Myocyte (in vitro differentiated cells): ENCODE measurements at places on chromosomes 4 and X. TPM values are rescaled to one million over a fixed set of nuclear protein-coding genes. Genes with fewer than 3 reads are reported as not detected.

- peak; percentile 72 for DNase-seq
Observed at GRCh38 chr4:153257151-153257620, 52.9 kb downstream of the TRIM2 start.

GRCh38 chr4:141078871-141079270 lies 54.4 kb downstream of the RNF150 start:
- no peak for DNase-seq

DNA sequence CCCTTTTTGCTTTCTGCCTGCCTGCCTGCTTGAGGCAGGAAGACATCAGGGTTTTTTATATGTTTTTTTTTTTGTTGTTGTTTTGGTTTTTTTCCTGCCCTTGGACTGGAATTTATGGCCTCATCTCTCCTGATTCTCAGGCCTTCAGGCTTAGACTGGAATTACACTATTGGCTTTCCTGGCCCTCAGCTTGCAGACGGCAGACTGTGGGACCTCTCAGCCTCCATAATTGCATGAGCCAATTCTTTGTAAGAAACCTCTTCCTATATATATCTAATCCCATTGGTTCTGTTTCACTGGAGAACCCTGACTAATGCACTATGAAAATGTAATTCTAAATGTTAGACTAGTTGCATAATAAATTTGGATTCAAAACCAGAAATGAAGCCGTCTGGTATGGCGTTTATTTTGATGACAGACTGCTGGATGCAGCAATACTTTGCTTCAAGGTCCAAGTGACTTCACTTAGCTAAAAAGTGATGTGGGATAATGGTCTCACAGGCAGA lies 59.0 kb downstream of the SEL1L3 start:
- DNase-seq, result no peak

DNA sequence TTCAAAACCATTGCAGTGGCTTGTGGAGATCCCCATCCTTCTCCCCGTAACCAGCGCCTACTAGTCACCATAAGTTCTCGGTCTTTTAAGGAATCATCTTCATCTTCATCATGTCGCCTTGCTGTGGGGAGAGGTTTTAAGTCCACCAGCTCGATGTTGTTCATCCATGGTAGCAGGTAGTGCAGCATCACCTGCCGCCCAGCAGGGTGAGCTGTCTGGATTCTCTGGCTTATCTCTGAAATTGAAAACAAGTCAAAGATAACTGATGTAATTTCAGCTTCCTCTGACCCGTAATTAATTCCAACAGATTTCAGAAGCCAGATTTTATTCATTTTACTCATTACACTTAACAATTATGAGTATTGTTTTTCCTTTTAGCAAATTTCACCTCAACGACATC lies 67.4 kb downstream of the ZAR1 start:
- DNase-seq, result no peak

DNA sequence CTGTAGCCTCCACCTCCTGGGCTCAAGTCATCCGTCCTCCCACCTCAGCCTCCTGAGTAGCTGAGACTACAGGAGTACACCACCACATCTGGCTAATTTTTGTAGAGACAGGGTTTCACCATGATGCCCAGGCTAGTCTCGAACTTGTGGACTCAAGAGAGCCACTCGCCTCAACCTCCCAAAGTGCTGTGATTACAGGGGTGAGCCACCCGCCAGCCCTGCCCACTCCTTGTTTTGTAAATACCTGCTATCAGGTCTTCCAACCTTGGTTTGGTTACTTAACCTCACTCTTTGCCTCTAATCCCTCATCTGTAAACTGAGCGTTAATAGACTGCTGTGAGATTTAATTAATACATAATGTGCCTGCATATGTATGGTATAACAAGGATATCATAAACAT lies 803 bp downstream of the CNGA1 start:
- DNase-seq, result no peak

DNA sequence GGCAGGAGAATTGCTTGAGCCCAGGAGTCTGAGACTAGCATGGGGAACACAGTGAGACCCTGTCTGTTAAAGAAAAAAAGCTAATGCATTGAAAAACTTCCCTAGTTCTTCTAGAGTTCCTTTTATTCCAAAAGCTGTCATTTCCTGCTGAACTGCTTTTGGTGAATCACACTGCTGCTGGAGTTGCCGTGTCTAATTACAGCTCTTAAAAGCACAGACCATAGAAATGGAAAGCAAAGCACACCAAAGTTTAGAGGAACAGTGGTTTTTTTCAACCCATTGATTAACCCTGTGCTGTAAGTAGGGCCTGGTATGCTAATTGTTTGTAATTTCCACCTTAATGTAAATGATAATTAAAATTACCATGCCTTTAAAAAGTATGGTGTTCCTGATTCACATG lies 52.4 kb downstream of the SEPTIN11 start:
- DNase-seq, result no peak

- DNase-seq, result no peak
Observed at GRCh38 chr4:107008115-107008514, 28.0 kb downstream of the DKK2 start.

DNA sequence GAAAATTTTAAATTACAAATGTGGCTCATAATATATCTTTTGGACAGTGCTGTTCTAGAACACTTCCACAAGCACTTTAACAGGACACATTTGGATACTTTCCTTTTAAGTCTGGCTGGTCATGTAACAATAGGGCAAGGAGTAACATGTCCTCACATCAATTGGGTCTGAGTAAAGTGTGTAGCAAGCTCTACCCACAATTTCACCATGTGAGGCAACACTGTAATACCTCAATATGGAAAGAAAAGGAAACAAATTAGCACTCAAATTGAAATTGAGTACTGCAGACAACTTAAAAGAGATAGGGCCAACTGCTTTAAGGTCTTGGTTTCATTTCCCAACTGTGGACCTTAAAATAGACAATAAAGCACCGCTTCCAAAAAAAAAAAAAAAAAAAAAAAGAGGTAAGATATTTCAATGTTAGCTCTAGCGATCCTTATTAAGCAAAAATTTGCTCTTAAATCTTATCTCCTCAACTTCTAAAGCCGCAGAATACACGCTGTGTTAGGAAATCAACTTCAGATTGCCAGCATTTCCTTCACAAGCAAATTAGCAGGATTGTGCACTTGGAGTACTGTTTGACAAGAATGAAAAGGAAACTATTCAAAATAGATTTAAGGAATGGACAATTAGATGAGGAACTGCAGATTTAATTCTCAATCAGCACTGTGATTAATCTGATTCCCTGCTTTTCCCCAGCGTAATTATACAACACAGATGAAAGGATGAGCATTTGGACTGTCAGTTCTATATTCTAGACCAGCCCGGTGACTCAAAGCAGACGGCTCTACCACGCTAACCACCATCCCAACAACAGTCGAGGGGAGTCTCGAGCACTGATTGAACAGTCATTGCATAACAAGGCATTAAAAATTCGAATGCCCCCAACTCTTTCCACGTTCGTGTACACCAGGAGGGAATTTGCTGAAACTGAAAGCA lies 1.6 kb downstream of the CASK start:
- DNase-seq, result peak; percentile 32

- DNase-seq, result no peak
Observed at GRCh38 chr4:82861529-82861928, 29.4 kb downstream of the SEC31A start.

GRCh38 chr4:165312506-165312905 lies 15.0 kb upstream of the MSMO1 start:
- no peak for DNase-seq

DNA sequence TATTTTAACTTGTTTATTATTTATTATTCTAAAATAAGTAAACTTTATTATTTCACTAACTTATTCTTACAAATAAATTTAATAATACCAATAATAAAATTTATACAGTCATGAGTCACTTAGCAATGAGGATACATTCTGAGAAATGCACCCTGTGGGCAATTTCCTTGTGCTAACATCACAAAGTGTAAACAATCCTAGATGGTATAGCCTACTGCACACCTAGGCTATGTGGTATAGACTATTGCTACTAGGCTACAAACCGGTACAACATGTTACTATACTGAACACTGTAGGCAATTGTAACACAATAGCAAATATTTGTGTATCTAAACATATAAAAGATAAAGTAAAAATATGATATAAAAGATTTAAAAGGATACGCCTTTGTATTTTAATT lies 479.5 kb downstream of the EPHA5 start:
- DNase-seq, result no peak

CLNK gene
- not detected in 2 replicates for total RNA-seq

PRSS12 gene
- 1.5 and 7.3 TPM in 2 replicates for total RNA-seq

H2AZ1 gene
- total RNA-seq, result 127 TPM in 2 replicates

FABP2 gene
- total RNA-seq, result not detected in 2 replicates

HUWE1 gene
- 107 and 118 TPM in 2 replicates for total RNA-seq

ZCCHC13 gene
- not detected in 2 replicates for total RNA-seq
